ENCODE measurements at places on chromosomes 11 and 22.

DNA sequence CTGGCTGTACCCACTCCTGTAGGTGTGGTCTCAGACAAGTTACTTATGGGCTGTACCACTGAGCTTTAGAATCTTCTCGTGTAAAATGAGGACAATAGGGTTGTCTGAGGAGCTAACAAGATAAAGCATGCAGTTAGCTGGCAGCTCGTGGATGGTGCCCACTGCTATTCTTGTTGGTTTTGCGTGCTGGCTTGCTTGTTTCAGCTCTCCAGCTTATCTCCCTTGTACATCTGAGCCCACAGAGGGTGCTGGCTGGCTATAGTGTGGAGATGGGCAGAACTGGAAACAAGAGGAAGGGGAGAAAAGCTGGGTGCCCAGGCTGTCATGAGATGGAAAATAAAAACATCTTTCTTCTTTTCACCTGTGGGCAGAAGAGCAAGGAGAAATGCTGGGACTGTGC lies 46.5 kb upstream of the GALNT18 start:
- DNase-seq, result no peak

DNA sequence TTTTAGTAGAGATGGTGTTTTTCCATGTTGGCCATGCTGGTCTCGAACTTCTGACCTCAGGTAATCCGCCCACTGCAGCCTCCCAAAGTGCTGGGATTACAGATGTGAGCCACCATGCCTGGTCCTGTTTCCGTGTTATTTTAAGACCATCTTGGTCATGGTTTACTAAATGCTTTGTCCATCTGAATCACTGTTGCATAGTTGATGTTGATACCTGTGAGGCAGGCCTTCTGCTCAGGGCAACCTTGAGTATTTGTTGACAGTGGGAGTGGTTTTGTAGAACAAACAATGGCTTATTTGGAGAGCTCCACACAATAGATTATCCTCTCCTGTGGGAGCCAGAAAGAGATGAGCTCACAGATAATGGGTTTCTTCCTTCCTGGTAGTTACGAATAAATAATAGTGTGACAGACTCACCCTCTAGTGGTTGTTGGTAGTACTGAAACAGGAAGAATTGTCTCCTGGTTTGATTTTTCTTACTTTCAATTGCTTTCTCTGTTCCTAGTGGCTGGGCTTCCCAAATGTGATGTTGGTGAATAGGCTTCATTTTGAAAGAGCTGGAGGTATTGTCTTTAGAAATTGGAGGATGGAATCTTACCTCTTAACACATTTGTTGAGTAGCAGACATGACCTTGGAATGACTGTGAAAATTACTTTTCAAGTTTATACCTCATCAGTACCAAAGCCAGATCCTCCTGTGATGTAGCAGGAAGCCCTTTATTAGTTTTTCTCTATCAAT lies 39.0 kb downstream of the CTNND1 start:
- peak; percentile 85 for DNase-seq

DNA sequence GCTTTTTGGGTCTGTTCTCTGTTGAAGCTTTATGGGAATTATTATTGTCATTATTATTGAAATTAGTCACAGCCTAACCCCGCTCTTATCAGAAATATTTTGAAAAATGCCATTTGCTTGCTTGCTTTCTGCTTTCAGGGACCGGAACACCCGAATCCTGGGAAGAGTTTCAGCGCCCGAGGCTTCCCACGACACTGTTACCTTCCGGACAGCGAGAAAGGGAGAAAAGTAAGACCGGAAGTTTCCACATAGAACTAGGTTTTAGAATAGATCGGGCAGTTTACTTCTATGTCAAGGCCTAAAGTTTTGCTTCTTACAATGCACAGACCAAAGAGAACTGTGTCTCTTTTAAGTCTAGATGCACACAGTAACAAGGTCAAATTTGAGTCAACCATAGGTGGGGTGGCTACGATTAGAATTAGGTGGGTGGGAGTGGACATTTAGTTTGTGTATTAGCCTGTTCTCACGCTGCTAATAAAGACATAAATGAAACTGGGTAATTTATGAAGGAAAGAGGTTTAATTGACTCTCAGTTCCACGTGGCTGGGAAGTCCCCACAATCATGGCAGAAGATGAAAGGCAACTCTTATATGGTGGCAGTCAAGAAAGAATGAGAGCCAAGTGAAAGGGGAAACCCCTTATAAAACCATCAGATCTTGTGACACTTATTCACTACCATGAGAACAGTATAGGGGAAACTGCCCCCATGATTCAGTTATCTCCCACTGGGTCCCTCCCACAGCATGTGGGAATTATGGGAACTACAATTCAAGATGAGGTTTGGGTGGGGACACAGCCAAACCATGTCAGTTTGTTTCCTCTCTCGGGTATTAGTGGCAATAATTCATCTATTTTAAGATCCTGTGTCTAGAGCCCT lies 12.9 kb downstream of the MPEG1 start:
- DNase-seq, result no peak

GRCh38 chr11:60777572-60777971 lies 7.6 kb upstream of the MS4A10 start:
- peak; percentile 84 for DNase-seq

DNA sequence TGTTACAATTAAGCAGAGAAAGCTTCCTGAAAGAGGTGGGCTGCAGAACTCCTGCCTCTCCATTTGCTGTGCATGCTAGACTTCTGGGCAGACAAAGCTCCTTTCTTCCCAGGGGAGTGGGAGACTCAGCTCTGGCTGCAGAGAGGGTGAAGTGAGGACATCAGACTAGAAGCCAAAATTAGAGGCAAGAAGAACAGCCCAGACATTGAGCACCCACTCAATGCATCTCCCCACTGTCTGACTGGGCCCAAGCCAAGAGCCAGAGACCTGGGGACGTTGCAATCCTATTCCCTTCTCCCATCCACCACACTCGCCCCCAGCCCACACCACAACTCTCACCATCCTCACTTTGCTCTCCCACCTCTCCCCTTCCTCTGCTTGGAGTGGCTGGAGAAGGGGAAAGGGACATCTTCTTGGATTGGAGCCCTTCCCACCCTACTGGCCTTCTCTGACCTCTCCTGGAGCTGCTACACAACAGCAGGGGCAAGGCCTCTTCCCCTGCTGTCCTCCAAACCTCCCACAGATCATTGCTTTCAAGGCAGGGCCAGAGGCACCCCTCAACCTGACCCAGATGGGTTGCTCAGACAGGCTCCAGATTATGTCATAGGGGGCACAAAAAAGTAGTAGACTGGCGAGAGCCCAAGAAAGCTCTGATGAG lies 477.7 kb upstream of the CADM1 start:
- DNase-seq, result no peak

DNA sequence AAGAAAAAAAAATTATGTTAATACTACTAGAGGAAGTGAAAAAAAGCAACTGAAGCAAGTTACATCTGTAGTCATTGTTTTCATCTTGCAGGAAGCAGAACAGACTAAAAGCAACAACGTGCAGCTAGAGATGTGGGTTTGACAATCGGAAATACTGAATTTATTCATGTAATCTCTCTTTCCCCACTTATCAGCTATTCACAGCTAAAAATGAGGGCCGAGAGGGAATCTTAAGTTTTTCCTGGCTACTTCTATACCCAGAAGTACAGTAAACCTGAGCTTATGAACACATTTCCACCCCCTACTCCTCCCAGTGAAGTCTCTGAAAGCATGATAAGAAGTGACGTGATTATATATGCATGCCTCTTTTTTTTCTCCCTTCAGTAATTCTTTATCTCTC lies 116.5 kb downstream of the SPON1 start:
- DNase-seq, result no peak

- DNase-seq, result peak; percentile 64
Observed at GRCh38 chr11:20050551-20051333, 109.5 kb downstream of the DBX1 start.

DNA sequence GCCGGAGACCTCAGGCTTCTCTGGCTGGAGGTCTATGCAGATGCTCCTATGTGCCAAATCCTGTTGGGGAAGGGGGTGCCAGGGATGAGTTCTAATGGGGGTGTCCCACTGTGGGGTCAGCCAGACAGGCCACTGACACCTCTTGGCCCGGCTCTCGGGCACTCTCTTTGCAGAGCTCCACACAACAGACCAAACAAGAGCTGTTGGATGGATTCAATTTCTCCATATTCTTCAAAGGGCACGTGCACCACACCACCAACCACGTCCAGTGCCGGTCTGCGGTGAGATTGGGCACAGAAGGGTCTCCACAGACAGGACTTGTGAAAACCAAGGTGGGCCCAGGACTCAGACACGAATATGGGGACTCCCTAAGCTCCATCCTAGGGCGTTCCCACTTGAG lies 2.2 kb upstream of the RGL4 start:
- no peak for DNase-seq

DNA sequence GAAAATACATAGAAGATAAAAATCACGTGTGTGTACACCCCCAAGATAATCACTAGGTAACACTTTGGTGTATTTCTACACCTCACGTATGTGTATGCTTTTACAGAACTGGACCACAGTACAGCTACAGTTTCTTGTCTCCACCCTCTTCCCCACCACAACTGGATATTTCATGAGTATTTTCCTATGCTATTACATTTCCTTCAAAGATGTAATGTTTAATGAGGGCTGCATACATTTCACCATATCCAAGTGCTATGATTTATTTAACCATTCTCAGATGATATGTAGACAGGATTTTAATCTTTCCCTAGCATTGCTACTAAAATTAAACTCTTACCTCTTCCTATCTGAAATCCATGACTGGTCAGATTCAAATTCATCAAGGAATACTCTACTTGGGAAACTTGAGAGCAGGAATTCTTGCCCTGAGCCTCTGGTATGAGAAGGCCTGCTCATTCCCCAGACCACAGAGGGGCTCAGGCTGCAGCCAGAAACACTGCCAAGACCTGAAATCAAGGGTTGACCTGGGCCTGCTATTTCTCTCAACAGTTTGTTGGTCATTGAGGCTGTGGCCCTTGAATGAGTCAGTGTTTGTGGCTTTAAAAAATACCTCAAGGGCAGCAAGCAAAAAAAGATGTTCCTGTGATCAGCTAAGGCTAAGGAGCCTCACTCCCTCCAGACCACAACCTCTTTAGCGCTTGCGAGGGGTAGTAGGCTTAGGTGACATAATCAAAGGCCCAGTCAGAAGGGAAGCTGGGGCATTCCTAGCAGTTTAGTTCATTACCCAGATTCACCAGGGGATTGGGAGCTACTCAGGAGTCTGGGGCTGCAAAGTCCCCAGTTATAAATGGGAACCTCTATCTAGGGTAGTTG lies 55.5 kb downstream of the ABTB2 start:
- peak; percentile 90 for DNase-seq

GRCh38 chr11:66264914-66265313 lies 3.5 kb upstream of the RAB1B start:
- DNase-seq, result no peak

DNA sequence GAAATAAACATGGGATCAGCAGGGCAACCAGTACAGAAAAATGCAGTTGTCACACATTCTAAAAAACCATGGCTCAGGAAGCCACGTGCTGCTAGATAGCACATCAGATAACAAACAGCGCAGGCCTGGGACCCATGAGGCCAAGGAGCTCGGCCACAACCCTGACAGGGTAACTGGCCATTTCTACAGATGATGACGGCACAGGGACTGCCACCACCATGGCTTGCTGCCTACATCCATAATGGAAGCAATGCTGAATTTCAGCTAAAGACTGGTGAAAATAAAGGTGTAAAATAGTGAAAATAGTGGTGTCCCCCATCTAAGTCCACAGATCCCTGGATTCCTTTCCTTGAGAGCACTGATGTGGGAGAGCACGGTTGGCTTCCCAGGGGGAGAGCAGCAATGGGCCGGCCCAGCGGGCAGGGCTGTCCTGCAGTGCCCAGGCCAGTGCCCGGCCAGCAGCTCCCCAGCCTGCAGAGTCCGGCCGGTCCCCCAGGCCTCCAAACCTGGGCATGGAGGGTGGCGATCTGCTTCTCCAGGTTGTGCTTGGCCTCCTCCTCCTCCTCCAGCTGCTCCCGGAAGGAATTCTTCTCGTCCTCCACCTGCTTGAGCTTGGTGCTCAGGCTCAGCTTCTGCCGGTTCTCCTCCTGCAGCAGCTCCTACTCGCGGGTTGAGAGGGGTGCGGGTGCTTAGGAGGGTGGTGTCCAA lies 40.0 kb downstream of the APOL1 start:
- no peak for DNase-seq

DNA sequence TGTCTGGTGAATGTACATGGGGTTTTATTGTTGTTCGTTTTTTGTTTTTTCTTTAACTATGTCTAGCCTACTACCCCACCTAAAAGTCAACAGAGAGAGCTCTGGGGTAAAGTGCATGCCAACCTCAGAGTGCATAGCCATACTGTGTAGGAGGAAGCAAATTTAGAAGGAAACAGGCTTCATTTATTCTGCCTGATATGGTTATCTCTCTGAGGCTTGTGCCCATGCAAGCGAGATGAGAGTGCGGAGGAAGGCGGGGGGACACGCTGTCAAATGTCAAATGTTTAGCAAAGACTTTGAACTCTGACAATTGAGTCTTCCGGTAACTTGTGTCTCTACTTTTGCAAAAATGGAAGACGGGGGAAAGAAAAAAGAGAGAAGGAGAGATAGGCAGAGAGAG lies 295.5 kb downstream of the ETS1 start:
- no peak for DNase-seq

DNA sequence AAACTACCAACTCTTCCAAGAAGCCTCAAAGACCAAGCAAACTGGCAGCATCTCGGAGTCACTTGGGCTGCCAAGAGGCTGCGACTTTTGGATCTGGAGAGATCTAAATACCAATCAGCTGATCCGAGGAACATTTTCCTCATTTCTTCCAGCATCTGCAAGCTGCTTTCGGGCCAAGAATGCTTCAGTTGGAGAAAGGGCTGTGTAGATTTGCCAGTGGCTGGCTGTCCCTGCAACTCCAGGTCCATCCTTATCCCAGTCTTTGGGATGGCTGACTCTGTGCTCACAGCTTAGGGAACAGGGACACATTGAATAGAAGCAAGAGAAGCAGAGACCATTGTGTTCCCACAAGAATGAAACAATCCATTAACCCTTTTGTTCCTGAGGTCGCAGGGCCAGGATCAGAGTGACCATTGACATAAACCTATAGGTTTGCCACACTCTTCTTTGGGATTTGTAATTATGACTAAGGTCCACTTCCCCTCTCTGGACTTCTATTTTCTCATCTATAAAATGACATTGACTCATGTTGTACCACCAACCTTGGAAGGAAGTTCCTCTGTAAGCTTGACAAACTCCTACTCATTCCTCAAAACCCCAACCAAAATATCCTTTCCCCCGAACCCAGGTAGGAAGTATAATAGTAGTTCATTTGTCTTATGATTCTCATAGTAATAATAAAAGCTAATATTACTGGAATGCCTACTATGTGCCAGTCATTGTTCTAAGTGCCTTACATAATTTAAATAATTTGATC lies 340.8 kb downstream of the MN1 start:
- DNase-seq, result no peak

- peak; percentile 88 for DNase-seq
Observed at GRCh38 chr11:38791346-38791961, 2193.4 kb upstream of the RAG2 start.
